ENCODE measurements at places on chromosomes 2 and 18. TPM values are rescaled to one million over a fixed set of nuclear protein-coding genes. Genes with fewer than 3 reads are reported as not detected.
A peak's percentile ranks its signal among the peaks of the same experiment; 100 is the strongest.

The ESPNL gene
- 0.22 TPM for total RNA-seq

DNA sequence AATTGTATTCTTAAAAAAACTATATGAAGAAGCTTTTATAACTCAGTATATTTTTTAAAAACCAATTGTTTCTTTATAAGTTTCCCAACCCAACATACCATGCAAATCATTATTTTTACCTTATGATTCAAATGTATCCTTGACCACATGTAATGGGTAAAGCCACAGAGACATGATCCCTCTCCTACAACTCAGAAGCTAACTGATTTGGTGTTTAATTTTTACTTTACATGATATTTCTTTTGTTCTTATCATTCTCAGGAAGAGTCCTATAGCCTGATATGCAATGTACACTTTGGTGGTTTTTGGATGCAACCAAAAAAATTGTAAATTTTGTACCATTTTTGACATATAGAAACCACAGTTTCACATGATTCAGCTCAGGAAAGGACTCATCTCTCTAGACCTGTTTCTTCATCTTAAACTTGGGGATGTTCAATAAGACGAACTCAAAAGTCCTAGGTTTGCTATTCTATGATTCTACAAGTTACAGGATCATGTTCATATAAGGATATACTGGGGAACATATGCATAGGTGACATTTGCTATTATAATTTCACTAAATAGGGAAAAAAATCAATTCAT is 85.2 kb upstream of the RBBP8 start:
- DNase-seq, result no peak

DNA sequence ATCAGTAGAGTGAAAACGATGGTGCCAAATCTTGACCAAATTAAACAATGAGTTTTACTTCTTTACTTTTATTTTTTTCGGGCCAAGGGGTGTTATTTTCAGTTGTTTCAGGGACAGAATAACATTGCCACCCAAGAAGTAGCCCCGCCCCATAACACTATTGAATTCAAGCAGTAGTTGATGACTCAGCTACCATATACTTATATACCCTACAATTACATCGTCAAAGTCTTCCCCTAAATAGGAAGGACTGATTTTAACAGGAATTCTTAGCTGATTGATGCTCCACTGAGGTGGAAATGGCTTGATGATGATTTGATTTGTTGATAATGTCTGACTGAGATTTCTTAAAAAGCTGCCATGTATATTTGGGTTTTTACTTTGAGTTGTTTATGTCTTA is 24.7 kb downstream of the LYPD6B start:
- no peak for DNase-seq

The RAB3GAP1 gene
- total RNA-seq, result 38.5 TPM

The DCC gene
- total RNA-seq, result not detected

The LPIN1 gene
- 16.7 TPM for total RNA-seq

DNA sequence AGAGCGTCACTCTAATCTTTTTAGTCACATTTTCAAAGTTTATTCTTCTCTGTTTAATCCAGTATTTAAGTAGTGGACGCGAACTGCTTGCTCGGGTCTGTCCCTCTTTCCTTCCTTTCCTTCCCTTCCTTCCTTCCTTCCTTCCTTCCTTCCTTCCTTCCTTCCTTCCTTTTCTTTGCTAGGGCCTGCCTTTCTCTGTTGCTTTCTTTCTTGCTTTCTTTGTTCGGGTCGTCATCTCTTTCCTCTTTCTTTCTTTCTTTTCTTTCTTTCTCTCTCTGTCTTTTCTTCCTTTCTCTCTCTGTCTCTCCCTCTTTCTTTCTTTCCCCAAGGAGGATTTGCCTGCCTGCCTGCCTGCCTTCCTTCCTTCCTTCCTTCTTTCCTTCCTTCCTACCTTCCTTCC is 3.0 kb upstream of the ACKR3 start:
- no peak for DNase-seq

GRCh38 chr2:19140463-19141208 is 217.8 kb downstream of the OSR1 start:
- peak; percentile 72 for DNase-seq

The SP5 gene
- 0.98 TPM for total RNA-seq

GRCh38 chr18:34251919-34252318 is 27.2 kb upstream of the NOL4 start:
- no peak for DNase-seq

GRCh38 chr18:21242141-21242779 is at the start of gene GREB1L:
Gene GREB1L (plus strand): TSS chr18:21242232. CDS start chr18:21383519, 141,287 bp downstream.
- peak; percentile 27 for DNase-seq

- no peak for DNase-seq
These were observed 136.8 kb upstream of the EPHA4 start for GRCh38 chr2:221708902-221709301.

DNA sequence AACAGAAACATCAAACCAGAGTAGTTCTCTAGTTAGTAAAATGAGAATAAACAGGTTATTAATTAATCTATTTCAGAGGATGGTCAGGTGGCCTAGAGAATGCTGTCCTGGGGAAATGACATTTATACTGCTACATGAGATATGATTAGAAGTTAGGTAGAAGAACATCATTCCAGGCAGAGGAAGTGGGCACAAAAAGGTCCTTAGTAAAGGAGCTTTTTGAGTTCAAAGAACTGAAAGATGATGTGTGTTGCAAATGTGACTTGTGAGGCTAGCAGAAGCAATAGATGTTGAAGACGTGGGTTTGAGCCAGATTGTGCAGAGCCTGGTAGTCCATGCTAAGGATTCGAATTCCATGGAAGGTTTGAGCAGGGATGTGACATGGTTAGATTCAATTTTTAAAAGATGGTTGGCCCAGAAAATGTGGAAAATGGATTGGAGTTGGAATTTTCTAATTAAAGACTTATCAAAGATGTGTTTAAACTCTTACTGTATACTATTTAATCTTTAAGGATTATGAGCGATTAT is 34.2 kb downstream of the RAB10 start:
- DNase-seq, result no peak

GRCh38 chr18:336713-337112 is 68.9 kb upstream of the THOC1 start:
- no peak for DNase-seq

The SEMA4C gene
- 25.4 TPM for total RNA-seq

DNA sequence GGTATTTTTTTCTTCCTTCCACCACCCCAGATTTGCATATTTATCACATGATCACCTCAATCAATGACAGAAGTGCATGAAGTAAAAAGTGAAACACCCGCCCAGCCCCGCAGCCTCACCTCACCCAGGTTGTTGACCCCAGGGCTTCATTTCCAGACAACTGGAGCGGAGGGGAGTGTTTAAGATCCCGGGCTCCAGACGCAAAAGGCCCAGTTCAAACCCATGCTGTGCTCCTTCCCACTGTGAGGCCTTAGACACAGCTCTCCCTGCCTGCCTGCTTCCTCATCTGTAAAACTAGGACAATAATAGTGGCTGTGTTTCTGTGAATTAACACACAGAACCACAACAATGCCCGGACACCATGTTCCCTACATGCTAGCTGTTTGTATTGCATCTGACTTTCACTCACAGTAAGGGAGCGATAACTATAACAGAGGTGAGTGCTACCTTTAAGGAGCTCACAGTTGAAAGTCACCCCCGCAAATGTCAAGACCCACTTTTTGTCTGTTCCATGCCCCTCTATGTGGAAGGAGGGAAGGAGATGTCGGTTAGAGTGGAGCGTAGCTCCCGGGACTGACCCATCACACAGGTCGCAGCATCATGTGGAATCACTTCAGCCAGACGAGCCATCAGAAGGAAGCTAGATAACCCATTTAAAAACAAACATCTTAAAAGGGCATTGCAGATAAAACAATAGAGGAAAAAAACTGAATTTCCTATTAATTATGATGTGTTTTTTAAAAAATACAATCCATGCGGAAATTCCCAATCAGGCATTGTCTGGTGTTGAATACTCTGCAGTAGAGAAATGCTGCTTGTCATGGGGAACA is 77.5 kb upstream of the DAPL1 start:
- DNase-seq, result no peak

DNA sequence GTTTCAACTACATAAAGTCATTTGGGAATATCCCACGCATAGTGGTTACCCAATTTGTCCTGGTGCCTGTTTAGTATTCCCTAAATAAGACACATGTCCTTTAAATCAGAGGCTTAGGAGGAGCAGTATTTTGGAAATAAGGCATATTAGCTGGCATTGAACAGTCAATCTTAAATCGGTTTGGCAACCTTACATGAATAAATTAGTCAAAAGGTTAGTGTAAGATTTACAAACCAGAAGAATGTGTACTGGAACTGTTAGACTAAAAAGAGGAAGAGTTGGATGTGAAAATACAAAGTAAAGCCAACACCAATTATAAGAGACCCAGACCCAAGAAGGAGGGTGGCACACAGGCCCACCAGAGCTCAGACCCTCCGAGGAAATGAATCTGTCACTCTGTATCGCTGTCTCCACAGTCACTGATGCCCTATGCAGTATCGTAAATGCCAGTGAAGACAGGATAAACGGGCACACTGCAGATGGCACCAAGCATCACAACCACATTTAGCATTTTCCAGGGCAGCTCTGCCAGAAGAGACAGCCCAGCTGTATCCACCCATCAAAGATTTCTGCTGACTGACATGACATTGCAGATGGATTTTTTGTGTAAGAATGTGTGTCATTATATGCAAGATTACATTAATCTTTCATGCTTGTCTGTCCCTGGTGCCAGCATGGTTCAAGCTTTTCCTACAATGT is 90.4 kb downstream of the CERKL start:
- DNase-seq, result no peak

Data from HCT116 (cell line).